ENCODE measurements at places on chromosomes 12 and 14. TPM values are rescaled to one million over a fixed set of nuclear protein-coding genes. Genes with fewer than 3 reads are reported as not detected.

Gene SERPINA10
- not detected for total RNA-seq

Gene ITFG2
- 29.0 TPM for total RNA-seq

Gene CHST11
- total RNA-seq: 39.3 TPM

Gene MLH3
- 25.9 TPM for total RNA-seq

Gene TTC9
- total RNA-seq: 4.8 TPM

Gene POLR3B
- 14.1 TPM for total RNA-seq

Gene CLEC4A
- 6.5 TPM for total RNA-seq

Gene TAS2R10
- 0.37 TPM for total RNA-seq

Data from left lung (tissue), 14 donors.